ENCODE measurements at places on chromosomes 7 and 10.

GRCh38 chr7:34042406-34042805 is 137.1 kb downstream of the BMPER start:
- DNase-seq, result no peak

DNA sequence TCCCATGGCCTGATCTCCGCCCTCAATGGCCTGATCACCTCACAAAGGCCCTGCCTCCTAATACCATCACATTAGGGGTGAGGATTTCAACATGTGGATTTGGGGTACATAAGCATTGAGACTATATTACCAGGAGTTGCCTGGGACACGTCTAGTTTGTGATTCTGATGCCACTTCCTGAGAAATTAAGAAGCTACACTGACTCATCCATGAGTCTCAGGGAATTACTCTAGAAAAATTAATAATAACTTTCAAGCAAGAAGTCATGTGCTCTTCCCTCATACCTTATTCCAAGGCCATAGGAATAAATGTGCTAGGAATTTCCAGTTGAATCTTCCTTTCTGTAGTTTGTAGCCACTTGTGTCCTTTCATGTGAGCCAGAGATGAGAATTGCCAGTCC is 519.3 kb upstream of the MKI67 start:
- DNase-seq, result no peak

DNA sequence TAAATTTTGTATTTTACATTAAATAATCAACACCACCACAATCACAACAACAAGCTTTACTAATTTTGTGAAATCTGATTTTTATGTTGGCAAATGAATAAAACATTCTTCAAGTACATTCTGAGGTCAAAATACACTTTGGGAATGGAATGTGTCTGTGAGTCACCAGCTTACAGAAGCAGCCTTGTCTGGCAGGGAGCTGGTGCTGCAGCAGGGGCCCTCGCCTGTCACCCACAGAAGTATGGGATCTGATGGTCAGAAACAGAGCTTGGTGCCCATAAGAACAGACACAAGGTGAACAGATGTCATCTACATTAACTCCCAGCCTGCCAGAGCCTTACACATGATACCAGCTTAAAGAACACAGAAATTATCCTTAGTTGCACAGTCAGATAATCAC is 496.9 kb downstream of the CCSER2 start:
- DNase-seq, result no peak

- no peak for DNase-seq
Measured at GRCh38 chr10:37844644-37845043, 12.8 kb downstream of the ZNF248 start.

- no peak for DNase-seq
Measured at GRCh38 chr7:1702652-1703051, 32.6 kb downstream of the ELFN1 start.

GRCh38 chr10:97090035-97090434 is 95.7 kb downstream of the SLIT1 start:
- no peak for DNase-seq

DNA sequence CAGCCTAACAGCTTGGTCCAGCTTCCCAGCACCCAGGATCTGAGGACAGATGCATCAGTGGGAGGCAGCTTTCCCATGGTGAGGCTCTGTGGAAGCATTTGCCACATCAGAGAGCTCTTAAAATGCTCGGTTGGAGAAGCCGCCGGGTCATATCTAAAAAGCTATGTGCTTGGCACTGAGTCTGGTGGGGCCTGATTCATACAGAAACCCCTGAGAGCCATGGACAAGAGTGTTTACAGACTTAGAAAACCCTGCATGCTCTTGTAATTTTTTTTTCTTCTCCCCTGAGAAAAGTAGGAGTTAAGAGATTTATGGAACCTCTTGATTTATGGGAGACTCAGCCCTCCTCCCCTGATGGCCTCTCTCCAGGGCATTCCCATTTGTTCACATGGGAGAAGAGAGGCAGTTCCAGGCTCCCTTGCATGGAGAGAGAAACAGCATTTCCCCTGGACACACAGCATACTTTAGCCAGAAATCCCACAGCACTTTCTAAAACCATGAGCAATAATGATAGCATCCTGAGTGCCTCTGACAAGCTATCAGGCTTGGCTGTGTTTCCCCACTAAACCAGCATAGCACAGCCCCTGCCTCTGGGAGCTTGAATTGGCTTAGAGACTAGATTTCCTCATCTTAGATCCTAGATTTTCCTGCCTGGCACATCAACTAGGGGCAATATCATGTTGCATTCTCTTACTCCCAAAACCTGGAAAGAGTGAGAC is 322.1 kb upstream of the AUTS2 start:
- DNase-seq, result no peak

DNA sequence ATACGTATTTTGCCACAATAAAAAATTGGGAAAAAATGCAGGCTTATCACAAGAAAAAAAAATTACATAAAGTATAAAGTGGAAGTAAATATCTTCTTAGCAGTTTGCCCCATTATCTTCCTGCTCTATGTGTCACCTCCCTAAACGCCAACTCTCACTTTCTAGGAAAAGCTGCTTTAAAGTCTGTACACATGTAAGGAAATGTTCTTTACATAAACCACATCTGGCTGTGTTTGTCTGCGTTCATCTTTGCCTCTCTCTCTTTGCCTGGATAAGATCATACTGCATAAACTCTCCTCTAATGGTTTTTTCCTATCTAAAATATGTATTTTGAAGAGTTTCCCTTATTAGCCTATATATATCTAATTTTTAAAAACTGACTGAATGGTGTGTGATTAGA is 23.0 kb upstream of the UMAD1 start:
- no peak for DNase-seq

GRCh38 chr10:96858706-96859050 is 26.6 kb downstream of the LCOR start:
- no peak for DNase-seq

- DNase-seq, result no peak
Measured at GRCh38 chr7:30750683-30751650, 968 bp upstream of the INMT start.

- no peak for DNase-seq
Measured at GRCh38 chr7:157495177-157495553, 158.4 kb downstream of the DNAJB6 start.

- DNase-seq, result no peak
Measured at GRCh38 chr7:38880454-38880853, 28.5 kb downstream of the VPS41 start.

- DNase-seq, result no peak
Measured at GRCh38 chr7:29764227-29764626, 42.1 kb upstream of the WIPF3 start.

DNA sequence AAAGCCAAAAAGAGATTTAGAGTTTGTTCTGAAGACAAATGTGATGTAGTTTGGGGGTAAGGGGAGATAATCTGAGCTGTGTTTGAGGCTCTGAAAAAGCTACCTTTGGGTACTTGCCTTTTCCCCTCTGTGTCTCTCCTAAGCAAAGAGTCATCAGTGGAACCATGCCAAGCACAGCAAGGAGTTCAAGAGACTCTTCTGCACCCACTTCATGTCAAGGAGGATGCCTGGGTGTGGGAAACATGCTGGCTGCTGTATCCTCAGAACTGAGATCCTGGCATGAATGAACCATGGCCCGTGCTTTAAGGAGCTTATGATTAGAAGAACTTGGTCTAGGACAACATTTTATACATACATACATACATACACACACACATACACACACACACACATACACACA is 142.9 kb downstream of the NOC3L start:
- no peak for DNase-seq

GRCh38 chr10:8224591-8224990 is 170.1 kb downstream of the GATA3 start:
- no peak for DNase-seq

DNA sequence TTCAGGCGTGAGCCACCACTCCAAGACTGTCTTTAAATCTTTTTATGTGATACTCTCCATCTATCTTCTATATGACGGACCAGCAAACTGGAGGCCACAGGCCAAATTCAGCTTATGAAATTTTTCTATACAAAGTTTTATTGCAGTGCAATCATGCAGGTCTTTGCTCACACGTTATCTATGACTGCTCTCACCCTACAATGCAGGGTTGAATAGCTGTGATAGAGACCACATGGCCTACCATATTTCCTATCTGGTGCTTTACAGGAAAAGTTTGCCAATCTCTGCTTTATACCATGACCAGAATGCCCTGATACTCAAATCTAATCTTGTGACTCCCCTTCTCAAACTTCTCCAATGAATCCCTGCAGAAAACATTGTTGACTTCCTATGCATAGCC is 89.5 kb upstream of the ACBD5 start:
- no peak for DNase-seq

DNA sequence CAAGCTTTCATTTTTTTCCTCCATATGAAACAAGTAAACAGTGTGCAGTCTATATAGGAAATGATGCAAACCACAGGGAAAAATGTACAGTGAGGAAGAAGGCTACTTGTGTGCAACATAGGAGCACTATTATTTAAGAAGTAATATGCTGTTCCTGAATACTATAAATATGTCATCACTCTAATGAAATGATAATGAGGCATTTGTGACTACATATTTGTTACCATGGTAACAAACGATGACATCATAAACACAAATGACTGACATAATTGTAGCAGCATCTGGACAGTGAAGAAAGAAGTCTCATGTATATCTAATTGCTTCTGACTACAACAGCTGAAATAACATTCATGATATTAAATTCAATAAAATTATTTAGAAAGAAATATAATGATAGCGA is 164.8 kb downstream of the C7orf25 start:
- DNase-seq, result no peak

DNA sequence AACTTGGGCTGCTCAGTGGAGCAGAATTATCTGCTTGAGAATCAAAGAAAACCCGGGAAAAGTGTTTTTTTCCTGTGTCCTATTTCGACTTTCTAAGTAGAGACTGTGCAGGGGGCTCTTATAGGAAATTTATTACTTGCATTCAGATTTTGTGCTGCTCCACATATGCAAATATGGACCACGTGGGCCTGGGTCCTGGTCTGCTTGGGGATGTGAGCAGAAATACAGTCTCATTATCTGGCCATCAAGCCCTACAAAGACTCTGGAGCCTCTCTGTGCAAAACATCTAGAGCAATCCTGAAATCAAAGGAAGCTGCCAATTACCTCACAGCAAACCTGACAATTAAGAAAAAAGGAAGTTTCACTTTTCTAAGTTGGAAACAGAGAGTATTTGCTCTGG is 216.9 kb downstream of the LRMDA start:
- no peak for DNase-seq

DNA sequence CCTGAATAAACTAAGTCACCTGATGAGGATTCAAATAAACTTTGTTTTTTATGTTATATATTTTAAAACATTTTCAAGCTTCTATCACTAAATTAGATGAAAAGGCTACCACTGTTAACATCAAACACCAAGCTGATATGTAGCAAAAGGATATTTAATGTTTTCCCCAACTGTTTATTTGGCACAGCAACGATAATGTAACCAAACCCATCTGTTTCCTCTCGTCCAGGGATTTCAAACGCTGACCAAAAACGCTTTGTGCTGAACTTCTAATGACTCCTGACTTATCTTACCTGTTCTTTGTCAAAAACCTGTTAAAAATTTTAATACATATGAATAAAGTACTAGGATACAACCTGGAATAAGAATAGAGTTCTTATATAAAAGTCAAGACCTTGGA is 30.5 kb downstream of the DCLRE1A start:
- no peak for DNase-seq

- DNase-seq, result no peak
Measured at GRCh38 chr10:73648975-73649829, 6.6 kb downstream of the SYNPO2L start.

GRCh38 chr10:119595676-119596515 is 868 bp downstream of the TIAL1 start:
- no peak for DNase-seq

DNA sequence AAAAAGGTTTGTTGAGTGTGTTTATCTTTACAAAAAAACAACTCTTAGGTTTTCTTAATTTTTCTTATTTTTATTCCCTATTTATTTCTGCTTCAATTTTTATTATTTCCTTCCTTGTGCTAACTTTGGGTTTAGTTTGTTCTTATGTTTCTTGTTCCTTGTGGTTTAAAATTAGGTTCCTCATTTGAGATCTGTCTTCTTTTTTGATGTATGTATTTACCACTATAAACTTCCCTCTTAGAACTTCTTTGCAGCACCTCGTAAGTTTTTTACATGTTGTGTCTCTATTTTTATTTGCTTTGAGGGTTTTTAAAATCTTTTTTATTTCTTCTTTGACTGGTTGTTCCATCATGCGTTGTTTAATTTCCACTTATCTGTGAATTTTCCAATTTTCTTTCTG is 1217.1 kb upstream of the CELF2 start:
- DNase-seq, result no peak

DNA sequence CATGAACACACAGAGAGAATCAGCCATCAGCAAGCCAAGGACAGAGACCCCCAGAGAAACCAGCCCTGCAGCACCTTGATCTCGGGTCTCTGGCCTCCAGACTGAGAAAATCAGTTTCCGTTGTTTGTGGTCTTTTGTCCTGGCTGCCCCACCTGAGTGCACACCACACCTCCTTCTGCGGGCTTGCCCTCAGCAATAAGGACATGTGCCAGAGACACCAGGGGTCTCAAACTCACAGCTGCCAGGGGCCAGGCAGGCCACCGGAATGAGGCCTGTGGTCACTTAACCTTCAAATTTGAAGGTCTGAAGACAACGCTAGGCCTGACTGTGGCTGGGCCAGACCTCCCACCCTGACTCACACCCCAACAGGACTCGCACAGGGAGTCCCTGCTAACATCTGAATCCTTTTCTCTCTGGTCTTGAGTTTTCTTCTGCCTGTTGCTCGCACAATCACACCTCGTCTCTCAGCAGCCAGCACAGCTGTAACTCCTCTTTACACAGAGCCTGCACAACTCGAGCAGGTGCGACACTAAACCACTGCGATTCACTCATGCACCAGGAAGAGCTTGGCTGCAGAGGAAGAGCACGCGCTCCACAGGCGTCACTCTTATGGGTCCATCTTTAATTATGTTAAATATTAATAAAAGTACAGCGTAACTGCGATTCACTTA is 86.2 kb downstream of the CHST15 start:
- DNase-seq, result no peak

- no peak for DNase-seq
Measured at GRCh38 chr10:76002262-76002854, 570.9 kb downstream of the LRMDA start.

GRCh38 chr10:69871074-69871473 is 69.4 kb downstream of the COL13A1 start:
- DNase-seq, result no peak

DNA sequence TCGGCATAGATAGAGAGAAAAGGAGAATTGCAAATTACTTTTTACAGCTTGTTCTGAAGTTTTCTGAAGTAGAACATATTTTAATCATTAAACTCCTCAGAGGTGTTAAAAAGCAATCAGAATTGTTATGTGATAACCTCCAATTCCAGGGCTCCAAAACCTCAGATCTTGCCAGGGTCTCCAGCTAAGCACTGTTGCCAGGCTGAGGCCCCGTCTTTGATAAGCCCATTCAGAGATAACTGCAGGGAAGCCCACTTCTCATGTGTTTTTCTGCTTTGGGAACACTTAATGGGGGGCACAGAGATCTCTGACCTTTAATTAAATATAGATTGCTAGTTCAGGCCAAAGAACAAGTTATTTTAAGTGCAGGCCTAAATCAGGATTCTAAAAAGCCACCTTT is 40.4 kb downstream of the GFRA1 start:
- DNase-seq, result no peak
